ENCODE measurements at places on chromosomes 2 and 18.

DNA sequence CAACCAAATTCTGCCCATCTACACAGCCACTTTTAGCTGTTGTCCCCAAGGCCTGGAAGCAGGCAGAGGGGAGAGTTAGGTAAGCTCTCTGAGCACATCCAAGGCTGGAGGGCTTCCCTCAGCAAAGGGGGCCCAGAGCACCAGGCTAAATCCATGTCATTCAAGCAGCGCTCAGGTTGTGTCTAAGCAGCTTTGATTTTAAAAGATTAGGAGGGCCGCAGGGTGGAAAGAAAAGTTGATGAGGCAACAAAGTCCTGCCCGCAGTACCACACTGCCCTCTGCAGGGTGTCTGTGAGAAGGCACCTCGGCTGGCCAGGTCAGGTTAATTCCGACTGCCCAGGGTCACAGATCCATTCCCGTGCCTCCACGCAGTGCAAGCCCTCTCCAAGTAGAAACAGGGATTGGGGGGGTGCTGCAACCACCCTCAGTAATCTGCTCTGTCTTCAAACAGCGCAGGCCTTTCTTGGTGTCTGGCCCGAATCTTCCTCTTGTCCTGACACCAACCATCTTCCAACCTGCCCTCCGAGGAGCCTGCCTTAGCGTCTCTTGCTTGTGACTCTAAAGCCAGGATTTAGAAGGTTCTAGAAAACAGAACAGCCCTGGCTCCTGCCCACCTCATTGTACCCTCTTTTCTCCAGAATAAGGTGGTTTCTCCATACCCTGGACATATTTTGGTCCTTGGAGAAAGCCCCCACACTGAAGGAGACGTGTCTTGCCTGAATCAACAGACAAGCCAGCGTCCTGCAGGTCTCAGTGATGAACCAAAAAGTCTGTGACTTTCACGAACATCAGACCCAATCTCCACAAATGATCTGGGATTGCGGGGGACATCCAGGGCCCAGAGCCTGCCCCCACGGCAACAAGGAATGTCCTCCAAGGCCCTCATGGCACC lies 289.2 kb downstream of the TNS1 start:
- peak; percentile 20 for DNase-seq

DNA sequence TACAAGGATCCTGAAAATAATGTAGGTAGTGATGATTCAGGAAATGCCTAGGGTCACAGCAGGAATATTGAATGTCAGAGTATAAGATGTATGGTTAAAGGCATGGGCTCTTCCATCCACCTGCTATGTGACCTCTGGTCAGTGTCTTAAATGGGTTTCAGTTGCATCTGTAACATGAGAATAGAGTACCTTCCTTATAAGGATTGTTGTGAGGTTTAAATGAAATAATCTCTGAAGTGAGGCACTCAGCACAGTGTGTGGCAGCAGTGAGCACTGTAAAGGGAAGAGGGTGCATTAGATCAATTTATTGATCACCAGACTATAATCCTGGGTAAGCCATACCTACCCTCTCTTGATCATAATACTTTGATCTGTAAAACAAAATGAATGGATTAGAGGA lies 319.1 kb downstream of the SLC4A3 start:
- DNase-seq = no peak

DNA sequence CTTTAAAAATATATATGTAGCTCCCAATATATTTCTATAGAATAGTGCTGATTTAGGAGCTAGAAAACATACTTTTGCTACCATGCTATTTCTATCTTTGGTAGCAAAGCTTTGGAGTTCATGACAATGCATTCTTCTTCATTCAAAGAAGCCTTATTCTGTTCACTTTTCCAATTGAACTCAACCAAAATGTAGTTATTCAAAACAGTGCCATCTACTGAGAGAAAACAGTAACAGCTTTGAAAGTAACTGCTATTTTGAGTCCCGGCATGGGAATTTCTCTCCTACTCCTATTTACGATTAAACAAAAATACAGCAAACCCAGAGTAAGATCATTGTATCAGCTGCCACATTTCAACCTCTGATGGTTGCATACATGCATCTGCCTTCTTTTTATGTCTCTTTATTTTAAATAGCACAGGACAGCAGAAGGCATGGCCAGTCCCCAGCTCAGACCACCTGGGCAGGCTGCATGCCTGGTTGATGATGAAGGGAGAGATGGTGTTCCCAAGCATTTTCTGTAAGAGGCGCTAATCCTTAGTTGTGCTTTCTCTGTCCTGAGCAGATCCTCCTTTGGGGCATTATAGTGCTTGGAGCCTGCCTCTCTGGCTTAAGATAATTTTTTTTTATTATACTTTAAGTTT lies 69.7 kb upstream of the SULT1C3 start:
- no peak for DNase-seq

- no peak for DNase-seq
These were observed 232.2 kb downstream of the FHOD3 start for GRCh38 chr18:36529747-36530146.

GRCh38 chr2:109699646-109700045 lies 85.5 kb downstream of the SOWAHC start:
- no peak for DNase-seq

- no peak for DNase-seq
These were observed 120.2 kb downstream of the INHBB start for GRCh38 chr2:120465989-120466703.

DNA sequence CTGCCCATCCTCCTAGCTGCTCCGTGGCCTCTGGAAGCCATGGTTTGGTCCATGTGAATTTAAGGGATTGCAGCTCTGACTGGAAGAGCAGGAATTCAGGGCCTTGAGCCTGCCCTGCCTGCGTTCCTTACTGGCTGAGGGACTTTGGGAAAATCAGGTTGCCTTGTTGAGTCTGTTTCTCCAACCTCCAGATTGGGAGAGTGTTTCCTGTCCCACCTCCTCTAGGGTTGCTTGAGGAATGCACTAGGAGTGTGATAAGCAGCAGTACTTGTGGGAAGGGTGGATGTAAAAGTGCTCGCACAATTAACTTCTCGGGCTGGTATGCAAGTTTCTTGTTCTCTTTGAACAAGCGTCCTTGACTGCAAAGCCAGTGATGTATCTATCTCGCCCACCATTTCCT lies 84.4 kb upstream of the YWHAQ start:
- no peak for DNase-seq

Measured in activated CD8-positive, alpha-beta memory T cell treated with anti-CD3 and anti-CD28 coated beads for 1 hour (primary cell).